ENCODE measurements at places on chromosomes 5 and 9. TPM values are rescaled to one million over a fixed set of nuclear protein-coding genes. Genes with fewer than 3 reads are reported as not detected.

The DOK3 gene
- total RNA-seq = 5.4 TPM

GRCh38 chr5:73354406-73354805 lies 94.2 kb downstream of the FOXD1 start:
- DNase-seq = no peak
- no peak overlapping the region for H3K4me3 ChIP-seq
- H3K36me3 ChIP-seq = no peaks in the 10 kb centered on the region

- DNase-seq = no peak
- H3K4me1 ChIP-seq = no peaks in the 10 kb centered on the region
- H3K27me3 ChIP-seq = no peaks in the 10 kb centered on the region
- H3K27ac ChIP-seq = no peak overlapping the region
These were observed 305.4 kb downstream of the TLR4 start for GRCh38 chr9:118009614-118010013.

- H3K36me3 ChIP-seq = no peaks in the 10 kb centered on the region
- no peak for DNase-seq
- peaks cover 15% of the 10 kb centered on the region for H3K4me1 ChIP-seq
- H3K27me3 ChIP-seq = no peaks in the 10 kb centered on the region
These were observed 17.4 kb downstream of the NRG2 start for GRCh38 chr5:140025736-140026135.

- H3K27me3 ChIP-seq = no peaks in the 10 kb centered on the region
- H3K27ac ChIP-seq = no peak overlapping the region
- DNase-seq = no peak
- H3K4me1 ChIP-seq = peaks cover 5% of the 10 kb centered on the region
- no peaks in the 10 kb centered on the region for H3K36me3 ChIP-seq
These were observed 158.3 kb upstream of the PITX1 start for GRCh38 chr5:135192351-135192750.

GRCh38 chr5:159458217-159458711 lies 128.0 kb upstream of the IL12B start:
- H3K4me1 ChIP-seq = no peaks in the 10 kb centered on the region
- H3K27me3 ChIP-seq = no peaks in the 10 kb centered on the region
- no peak overlapping the region for H3K4me3 ChIP-seq
- no peak overlapping the region for H3K27ac ChIP-seq
- H3K36me3 ChIP-seq = no peaks in the 10 kb centered on the region

GRCh38 chr5:149426931-149427330 lies 47.8 kb upstream of the IL17B start:
- H3K27me3 ChIP-seq = no peaks in the 10 kb centered on the region
- DNase-seq = no peak
- peaks cover 10% of the 10 kb centered on the region for H3K4me1 ChIP-seq
- no peak overlapping the region for H3K27ac ChIP-seq
- no peak overlapping the region for H3K4me3 ChIP-seq
- no peaks in the 10 kb centered on the region for H3K36me3 ChIP-seq
